T-helper 1 cell treated with Interleukin-12 subunit alpha and Interleukin-12 subunit beta and Interleukin-4 antibody, amounts not matched to agents 30 ng/mL and 1 ng/mL, for 36 hours (primary cell): ENCODE measurements at places on chromosomes 7 and 10. TPM values are rescaled to one million over a fixed set of nuclear protein-coding genes. Genes with fewer than 3 reads are reported as not detected.

PNLIP gene
- not detected in 2 replicates for total RNA-seq

OPN1SW gene
- not detected in 2 replicates for total RNA-seq

CTTNBP2 gene
- total RNA-seq = not detected in 2 replicates

ACTL6B gene
- not detected in 2 replicates for total RNA-seq
